Neuronal stem cell (in vitro differentiated cells): ENCODE measurements at places on chromosomes 7 and 10.

DNA sequence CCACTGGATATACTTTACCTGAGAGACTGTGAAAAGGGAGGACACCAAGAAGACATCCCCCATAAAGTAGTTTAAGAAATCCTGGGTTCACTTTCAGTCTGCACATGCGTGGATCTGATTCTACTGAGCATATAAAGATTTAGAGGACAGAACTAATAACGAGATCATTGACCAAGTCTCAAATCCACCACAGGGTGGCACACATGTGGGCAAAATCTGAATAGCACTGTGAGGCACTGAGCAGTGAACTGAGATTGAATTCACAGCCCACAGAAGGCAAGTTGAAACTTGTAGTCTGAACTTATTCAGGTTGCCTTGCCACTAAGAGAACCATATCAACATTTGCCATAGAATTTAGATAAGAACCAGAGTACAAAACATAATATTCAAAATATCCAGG, 818.6 kb downstream of the GRID1 start:
- peak; percentile 35 for DNase-seq

GRCh38 chr10:68348265-68348741, 15.6 kb upstream of the PBLD start:
- DNase-seq, result no peak

GRCh38 chr10:11602919-11603523, 8.4 kb downstream of the USP6NL start:
- no peak for DNase-seq

- no peak for DNase-seq
These were observed 244.2 kb downstream of the MGMT start for GRCh38 chr10:129711291-129711690.

DNA sequence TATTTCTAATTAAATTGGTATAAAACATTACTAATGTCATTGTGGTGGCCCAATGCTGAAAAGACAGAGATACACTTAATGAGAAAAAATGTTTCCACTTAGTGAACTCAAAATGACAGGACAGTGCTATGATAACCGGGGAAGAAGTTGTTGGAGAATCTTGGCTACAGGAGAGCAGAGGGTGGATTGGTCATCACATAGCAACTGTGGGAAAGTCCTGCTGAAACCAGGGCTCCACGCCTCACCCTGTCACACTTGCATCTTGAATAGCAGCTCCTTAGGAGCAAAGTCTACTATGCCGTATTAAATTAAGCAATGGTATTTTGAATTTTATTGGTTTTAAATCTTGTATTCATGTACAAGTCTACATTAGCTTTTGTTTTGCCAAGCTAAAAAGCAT, 225.5 kb downstream of the KLF6 start:
- no peak for DNase-seq

DNA sequence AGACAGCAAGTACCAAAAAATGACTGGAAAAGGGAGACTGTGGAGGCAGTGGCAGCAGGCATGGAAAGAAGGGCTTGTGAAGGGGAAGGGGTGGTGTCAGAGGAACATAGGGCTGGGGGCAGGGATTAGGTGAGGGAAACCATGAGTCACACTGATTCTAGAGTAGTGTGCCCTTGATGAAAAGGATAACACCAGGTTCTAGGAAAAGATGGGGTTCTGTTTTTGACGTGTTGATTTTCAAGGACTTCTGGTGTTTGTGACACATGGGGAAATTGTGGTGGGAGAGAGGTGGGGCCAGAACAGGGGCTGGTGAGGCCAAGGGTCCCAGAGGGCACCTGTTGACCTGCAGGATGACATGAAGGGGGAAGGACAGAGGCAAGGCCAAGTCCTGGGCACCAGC, 57.1 kb downstream of the FIGNL1 start:
- DNase-seq, result no peak

- no peak for DNase-seq
These were observed 4.8 kb downstream of the IMPDH1 start for GRCh38 chr7:128404886-128405470.

- no peak for DNase-seq
These were observed 31.4 kb upstream of the FRMD4A start for GRCh38 chr10:14362104-14362503.

DNA sequence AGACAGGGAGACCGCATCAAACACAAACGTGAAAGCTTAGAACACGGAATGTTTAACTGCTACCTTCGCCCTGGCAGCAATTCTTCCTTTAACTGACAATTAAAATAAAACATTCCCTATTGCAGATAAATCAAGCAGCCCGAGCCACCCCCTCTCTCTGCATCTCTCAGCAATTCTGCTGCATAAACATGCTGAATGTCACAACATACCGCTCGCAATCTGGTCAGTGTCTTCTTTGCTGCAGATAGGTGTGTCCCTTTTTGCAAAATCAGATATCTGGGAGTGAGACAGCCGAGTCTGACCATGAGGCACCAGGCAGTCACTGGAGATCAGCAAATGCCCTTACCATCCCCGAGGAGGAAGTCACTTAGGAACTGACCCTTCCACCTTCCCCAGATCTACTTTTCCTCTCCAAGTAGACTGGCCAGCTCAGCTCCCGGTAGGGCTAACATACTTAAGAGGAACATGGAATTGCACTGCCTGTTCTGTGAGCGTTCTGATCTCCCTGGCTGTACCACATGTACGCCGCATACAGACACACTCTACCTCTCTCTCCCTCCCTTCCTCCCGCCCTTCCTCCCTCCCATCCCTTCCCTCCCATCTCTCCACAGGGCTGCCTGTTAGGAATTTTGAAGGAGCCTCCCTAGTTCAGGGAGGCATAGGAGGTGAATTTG, at the start of gene FRMD4A:
Gene FRMD4A (minus strand): TSS at position 537 of the 674 bp plus-strand sequence.
- no peak for DNase-seq

DNA sequence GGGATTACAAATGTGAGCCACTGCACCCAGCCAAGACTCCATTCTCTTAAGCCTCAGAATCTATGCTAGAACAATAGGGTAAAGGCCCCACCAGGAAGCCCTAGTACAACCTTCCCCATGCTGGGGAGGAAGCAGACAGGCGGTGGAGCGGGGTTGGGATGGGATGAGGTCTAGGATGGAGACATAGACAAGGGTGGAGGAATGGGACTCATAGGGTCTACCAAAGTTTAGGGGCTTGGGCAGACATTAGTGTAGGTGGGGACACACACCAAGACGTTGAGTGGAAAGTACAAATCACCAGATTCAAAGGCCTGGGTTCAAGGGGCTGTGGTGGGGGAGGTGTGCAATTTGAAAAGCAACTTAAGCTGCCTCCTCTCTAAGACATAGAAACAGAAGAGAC, 19.3 kb downstream of the PRSS2 start:
- DNase-seq, result no peak
